Body of pancreas (tissue), 4 donors: ENCODE measurements at places on chromosomes 1 and 21.
A peak's percentile ranks its signal among the peaks of the same experiment; 100 is the strongest.

DNA sequence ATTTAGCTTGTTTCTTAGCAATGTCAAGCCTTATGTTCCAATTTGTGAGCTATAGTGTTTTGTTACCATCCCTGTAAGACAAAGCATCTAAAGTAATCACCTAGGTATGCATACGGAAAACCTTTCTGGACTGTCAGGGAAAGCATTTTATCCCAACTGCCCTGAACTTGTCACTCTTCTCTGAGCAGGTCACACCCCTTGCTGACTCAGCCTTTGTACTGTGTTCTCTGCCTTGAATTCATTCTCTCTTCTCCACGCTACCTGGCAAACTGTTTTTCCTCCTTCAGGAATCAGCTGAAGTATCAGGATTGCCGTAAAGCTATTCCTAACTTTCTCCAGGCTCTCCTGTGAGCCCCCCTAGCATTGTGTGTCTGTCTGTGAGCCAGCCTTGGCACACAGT lies 54.2 kb downstream of the PBX1 start:
- DNase-seq: peak; percentile 47

- DNase-seq: no peak
These were observed 7.6 kb downstream of the EDARADD start for GRCh38 chr1:236401698-236402097.

DNA sequence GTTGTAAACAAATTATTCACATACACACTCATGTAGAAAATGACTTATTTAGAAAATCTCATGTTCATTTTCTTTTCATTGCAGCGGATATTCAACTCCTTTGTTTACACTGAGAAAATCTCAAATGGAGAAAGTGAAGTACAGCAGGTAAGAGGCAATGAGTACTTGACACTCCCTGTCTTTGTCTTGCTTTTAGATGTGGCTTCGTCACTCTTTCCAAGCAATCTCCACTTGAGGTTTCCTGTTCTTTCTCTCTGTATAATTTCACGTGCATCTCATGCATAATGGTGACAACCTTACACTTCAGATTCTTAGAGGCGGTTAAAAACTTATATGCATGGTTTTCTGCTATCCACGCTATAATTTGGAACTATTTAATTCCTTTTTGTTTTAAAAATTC lies 80.6 kb downstream of the CACHD1 start:
- DNase-seq: no peak

DNA sequence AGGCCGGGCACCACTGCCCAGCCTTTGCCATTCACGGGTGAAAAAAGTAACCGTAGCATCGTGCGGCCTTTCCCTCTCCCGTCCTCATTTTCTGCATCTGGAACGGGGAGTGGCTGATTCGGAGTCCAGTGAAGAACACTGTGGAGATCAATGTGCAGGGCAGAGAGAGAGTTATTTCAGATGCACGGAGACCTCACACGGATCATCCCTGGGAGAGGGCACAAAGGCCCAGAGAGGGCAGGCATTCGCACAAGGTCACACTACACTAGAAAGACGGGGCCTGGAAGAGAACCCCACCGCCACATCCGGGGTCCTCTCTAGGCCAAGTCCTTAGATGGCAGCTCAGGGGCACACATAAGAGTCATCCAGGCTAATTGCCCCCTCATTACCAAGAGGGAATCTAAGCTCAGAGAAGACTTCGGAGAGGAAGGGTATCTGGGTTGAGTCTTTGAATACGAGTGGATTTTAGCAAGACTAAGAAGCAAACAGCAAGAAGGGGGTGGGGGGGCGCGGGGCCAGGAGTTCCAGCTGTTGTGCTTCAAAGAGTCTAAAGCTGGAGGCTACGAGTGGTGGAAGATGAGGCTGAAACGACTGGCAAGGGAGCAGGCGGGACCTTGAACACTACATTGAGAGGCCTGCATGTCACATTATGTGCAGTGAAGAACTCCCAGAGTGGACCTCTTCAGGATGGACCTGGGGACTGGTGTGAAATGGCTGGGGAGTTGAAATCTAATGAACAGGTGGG lies 857 bp downstream of the GPX7 start:
- no peak for DNase-seq

DNA sequence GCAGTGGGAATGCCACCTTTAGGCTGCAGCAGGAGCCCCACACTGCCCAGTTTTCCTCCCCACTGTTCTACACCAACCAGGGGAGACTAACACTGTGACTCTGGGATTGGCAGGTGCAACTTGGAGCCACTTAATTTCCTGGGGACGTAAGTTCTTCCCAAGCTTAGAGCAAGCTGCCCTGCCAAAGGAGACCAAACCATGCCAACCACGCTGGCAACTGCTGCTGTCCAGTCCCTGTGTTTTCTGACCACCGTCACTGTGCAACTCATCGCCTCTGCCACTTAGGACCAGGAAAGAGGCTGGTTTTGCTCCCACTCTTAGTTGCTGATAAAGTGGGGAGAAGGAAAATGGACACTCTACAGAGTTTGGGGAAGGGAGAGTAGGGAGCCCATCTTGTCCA lies 50.5 kb downstream of the VANGL1 start:
- DNase-seq: no peak

DNA sequence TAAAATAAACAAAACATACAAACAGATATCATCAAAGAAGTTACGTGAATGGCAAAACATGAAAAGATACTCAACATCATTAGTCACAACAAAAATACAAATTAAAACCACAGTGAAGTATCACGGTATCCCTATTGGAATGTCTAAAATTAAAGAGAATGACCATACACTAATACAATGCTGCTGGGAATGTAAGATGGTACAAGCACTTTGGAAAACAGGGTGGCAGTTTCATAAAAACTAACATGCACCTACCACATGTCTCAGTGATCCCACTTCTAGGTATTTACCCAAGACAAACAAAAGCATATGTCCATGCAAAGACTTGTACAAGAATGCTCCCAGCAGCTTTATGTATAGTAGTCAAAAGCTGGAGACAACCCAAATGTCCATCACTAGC lies 69.1 kb downstream of the HSF2BP start:
- no peak for DNase-seq

DNA sequence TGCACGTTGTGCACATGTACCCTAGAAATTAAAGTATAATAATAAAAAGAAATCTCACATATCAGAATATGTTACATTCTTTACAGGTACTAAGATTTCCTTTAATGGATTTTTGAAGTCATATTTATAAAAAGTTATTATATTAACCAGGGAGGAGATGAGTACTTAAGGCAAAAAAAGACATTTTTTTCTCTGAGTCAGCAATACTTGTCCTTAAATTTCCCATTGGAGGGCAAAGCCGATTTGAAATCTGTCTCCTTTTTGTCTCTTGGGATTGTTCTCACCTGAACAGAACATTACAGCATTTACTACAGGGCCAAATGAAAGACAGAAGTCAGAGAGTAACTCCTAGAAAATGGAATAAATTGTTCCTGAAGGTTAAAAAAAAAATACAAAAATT lies 26.3 kb upstream of the SLC16A1 start:
- DNase-seq: no peak

GRCh38 chr1:161994175-161994668 lies 29.4 kb downstream of the OLFML2B start:
- DNase-seq: no peak
